ENCODE measurements at places on chromosomes 5 and 9.

DNA sequence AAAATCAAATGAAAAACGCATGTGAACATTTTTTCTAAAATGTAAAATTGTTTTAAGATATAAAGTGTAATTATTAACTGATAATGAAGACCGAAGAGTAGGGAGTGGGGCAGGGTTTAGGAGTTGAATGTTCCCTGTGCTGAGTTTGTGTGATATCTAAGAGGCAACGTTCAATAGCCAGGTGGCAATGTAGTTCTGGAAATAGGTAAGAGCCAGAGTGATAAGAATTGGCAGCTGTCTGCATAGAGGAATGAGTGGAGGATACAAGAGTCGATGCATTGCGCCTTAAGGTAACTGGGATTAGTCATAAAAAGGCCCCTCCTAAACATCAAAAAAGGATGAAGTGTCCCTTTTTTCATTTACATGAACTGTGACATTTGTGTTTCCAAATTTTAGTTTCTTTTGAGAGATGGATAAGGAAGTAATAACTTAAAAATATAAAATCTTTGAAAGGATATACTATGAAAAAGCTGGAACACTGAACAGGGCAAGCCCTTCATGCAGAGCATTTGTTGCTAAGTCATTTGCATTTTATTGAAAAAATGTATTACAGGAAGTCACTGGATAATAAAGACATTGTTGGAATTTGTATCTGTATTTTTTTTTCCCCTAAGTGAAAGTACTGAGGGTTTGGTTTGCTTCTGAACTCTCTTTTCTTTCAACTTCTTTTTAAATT is 659.3 kb downstream of the ACTL7B start:
- no peak for DNase-seq

- no peak for DNase-seq
Observed at GRCh38 chr9:7287065-7287464, 512.5 kb downstream of the DMAC1 start.

GRCh38 chr9:113416149-113416721 is 5.7 kb downstream of the C9orf43 start:
- no peak for DNase-seq

DNA sequence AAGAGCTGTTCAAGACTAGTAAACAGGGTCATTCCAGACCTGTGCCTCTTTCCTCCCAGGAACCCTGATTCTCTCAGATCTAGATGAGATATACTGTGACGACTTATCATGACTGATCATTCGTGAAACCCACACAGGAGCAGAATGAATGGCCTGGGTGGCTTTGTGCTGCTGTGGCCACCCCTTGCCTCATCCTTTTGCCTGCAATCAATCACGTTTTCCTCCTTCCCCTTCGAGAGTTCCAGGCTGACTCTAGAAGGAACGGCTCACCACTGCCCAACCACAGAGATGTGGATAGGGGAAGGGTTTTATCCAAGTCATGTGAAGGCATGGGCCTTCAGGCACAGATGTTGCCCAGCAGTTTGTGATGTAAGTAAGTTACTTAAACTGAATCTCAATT is 5.8 kb downstream of the ANXA6 start:
- DNase-seq: no peak
